ENCODE measurements at places on chromosomes 3 and 15.

GRCh38 chr3:115663414-115663813 is 40.1 kb downstream of the GAP43 start:
- no peak for DNase-seq

DNA sequence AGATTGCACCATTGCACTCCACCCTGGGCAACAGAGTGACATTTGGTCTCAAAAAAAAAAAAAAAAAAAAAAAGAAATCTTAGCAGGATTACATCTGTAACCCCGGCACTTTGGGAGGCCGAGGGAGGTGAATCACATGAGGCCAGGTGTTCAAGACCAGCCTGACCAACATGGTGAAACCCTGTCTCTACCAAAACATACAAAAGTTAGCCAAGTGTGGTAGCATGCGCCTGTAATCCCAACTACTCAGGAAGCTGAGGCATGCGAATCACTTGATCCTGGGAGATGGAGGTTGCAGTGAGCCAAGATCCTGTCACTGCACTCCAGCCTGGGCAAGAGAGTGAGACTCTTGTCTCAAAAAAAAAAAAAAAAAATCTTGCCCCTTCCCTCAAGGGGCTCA is 40.4 kb downstream of the LIPC start:
- DNase-seq, result no peak

DNA sequence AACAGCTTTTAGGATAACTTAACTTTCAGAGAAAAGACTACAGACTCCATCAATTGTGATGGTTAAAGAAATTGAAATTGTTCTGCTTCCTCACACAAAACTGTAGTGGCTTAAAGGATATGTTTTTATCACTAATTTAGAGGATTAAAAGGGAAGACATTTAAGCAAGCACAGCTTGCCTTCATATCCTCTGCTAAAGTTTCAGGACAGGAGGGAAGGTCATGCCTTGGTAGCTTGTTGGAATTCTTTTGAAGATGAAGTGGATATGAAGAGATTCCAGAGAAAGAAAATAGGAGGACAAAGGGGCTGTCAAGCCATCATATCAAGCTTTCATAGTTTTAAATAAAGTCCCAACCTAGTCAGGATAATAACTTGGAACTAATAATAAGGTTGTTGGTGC is 33.1 kb downstream of the CCDC80 start:
- DNase-seq, result no peak

DNA sequence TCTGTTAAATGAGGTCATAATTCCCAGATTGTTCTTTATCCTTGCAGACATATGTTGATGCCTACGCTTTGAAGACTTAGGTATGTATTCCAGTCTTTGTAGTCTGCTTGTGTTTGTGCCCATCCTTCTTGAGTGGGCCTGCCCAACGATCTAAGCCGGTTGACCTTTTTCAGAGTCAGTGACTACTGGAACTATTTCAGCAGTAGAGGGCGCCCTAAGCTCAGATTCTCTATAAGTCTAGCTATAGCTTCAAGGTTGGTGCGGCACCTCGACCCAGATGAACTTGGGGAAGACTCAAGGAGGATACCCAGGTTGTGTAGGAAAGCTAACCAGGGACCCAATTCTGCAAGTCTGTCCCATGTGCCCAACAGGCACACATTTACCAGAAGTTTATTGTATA is 228.8 kb upstream of the PPP2R3A start:
- DNase-seq, result no peak

DNA sequence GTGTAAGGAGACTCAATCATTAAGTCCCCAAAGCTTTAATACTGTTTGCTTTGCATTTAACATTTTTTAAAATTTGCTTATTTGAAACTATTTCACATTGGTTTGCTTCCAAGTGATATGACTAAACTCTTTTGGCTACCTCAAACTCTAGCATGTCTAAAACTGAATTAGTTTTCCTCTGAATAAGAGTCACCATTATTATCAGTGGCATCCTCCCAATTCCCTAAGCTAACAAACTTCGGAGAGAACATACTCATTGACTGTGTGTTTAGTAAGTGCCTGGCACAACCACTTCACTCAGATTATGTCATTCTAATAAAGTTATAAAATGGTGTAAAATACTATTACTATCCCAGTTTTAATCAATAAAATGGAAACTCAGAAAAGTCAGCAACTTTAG is 21.9 kb downstream of the ATOSA start:
- DNase-seq, result no peak

Data from NCI-H187 (cell line).